Heart left ventricle (tissue), 16 donors: ENCODE measurements at places on chromosomes 1 and 21.

GRCh38 chr21:39715804-39716397 lies 29.1 kb upstream of the IGSF5 start:
- DNase-seq: no peak

- DNase-seq: no peak
These were observed 178.3 kb downstream of the KCNJ6 start for GRCh38 chr21:37737996-37738395.

DNA sequence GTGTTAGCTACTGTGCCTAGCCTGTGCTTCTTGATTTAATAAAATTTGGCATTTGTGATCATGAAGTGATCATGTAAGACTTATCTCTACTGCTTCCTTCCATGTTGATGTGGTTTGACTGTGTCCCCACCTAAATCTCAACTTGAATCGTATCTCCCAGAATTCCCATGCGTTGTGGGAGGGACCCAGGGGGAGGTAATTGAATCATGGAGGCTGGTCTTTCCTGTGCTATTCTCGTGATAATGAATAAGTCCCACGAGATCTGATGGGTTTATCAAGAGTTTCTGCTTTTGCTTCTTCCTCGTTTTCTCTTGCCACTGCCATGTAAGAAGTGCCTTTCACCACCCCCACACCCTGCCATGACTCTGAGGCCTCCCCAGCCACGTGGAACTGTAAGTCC lies at the start of gene OVAAL:
Gene OVAAL (plus strand): TSS at position 301 of the 400 bp plus-strand sequence.
- DNase-seq: no peak

GRCh38 chr21:18460979-18461378 lies 57.4 kb upstream of the TMPRSS15 start:
- DNase-seq: no peak

- DNase-seq: no peak
These were observed 36.6 kb downstream of the HUNK start for GRCh38 chr21:31909153-31910073.

DNA sequence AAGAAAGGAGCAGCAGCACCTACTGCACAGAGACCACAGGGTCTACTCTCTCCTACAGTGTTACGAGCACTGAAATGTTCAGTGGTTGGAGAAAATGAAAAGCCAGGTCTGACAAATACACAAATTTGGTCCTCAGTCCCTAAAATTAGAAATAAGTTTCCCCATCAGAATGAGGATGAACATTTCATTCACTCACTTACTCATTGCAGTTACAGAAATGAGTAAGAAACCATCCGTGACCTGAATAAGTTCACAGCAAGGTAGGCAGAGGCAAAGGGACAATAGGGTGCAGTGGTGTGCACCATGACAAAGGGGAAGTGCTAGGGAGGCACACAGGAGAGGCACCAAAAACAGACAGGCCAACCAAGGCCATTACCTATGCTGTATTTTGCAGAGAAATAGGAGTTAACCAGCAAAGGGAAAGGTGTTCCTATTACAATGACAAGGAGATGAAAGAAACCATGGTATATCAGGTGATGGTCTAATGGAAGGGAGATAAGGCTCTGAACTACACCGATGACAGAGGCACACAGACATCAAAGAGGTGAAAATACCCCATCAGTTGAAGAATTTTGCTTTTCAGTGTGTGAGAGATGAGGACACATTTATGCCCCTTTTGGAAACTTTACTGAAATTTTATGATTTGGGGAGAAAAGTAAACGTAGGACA lies 29.4 kb downstream of the VAV3 start:
- no peak for DNase-seq
